ENCODE measurements at places on chromosomes 12 and 14. TPM values are rescaled to one million over a fixed set of nuclear protein-coding genes. Genes with fewer than 3 reads are reported as not detected.

The RERG gene
- polyA plus RNA-seq = 3.3 TPM

DNA sequence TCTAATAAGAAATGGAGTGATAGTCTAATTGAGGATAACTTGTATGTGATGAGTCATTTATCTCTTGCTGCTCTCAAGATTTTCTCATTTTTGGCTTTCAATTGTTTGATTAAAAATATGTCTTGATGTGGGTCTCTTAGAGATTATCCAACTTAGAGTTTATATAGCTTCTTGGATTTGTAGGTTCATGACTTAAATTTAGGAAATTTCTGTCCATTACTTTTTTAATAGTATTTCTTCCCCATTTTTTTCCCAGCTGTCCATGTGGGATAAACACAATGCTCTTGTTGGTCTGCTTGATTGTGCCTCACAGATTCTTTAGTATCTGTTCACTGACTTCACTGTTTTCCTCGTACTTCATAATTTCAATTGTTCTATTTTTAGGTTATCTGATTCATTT lies 7.5 kb downstream of the OR6C65 start:
- no peak for DNase-seq

DNA sequence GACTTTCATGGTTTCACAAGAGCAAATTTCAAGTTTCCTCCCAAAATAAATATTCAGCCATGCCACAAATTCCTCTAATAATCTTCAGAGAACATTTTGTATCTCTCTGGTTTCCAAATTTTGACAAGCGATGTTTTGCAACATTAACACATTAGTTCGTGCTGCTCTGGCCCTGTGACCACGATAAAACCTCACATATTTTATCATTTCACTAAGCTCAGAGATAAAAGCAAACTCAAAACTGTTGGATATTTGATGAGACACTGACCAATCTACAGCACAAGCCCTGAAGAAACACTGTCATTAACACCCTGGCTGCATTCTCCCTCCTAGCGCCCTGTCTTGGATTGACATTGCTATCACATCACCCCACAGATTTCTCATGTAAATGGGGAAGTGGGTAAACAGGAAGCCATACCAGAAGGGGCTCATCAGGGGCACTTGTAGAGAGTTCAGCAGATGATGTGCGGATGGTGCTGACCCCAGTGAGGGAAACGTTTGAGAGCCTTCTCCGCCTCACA lies 264.3 kb downstream of the PRKD1 start:
- peak; percentile 77 for DNase-seq

DNA sequence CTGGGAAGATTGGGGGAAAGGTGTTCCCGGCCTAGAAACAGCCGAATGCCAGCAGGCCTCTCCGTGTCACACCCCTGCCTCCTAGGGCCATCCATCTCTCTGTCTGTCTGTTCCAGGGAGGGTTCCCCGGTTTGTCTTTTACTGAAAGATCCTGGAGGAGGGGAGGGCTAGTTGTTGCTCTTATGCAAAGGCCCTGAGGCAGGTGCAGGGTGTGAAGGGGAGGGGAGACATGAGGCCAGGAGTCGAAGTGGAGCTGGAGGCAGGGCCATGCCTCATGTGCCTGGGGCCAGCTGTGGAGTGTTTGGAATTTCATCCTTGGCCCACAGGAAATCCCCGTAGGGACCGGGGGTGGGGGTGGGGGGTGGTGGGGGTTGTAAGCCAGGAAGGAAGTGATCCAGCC lies 8.7 kb upstream of the RCOR1 start:
- no peak for DNase-seq

Data from lung (tissue), 17 donors.